NCI-H1930 (cell line): ENCODE measurements at places on chromosomes 5 and 9.

DNA sequence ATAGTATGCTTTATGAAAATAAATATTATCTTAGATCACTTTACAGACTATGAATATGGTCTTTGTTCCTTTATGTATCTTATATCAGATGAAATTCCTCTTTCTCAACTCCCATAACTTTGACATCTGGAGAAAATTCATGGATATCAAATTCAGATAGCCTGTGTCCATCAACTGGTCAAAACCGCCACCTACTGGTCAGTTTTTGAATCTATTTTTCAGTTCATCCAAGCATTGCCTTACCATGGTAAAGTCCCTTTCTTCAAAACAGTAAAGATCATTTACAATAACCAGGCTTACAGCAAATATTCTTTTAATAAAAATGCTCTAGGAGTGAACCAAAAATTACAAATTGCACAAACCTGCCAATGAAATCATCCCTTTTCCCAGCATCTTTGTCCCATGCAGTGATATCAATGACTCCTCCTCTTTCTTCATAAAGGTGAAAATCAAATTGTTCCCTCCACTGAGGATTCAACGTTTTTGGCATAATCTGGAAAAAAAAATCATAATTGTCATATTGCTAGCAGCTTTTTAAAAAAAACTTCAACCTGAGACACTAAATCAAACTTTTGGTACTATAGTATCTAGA lies 290.5 kb downstream of the SLF1 start:
- peak; percentile 9 for DNase-seq

- no peak for DNase-seq
Measured at GRCh38 chr9:104090578-104090977, 3.5 kb upstream of the SMC2 start.

GRCh38 chr9:102587281-102587680 lies 407.9 kb upstream of the CYLC2 start:
- DNase-seq, result peak; percentile 76

GRCh38 chr9:7342736-7343135 lies 456.8 kb downstream of the DMAC1 start:
- no peak for DNase-seq

DNA sequence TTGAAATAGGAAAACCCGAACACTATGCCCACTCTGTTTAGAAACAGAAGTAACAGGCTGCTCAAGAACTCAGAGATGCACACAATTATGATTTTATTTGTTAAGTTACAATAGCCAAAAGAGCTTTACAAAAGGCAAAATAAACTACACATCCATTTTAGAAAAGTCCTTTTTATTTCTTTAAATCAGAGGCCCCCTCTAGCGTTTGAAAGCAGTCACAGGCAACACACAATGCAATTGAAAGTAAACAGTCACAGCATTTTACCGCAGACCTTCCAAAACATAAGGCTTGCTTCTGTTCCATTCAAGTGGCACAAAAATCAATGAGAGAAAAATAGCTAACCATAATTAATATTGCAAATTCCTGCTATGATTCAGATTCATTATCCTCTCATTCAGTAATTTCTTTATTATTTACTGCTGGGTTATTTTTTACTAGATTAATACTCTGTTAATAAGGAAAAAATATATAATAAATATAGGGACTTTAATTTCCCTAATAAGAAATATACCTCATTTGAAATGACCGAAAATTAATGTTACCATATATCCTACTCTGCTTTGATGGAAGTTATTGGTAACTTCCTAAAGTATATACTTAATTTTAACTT lies 78.3 kb downstream of the CEP120 start:
- no peak for DNase-seq

GRCh38 chr9:135186248-135187164 lies 99.0 kb downstream of the OLFM1 start:
- no peak for DNase-seq

DNA sequence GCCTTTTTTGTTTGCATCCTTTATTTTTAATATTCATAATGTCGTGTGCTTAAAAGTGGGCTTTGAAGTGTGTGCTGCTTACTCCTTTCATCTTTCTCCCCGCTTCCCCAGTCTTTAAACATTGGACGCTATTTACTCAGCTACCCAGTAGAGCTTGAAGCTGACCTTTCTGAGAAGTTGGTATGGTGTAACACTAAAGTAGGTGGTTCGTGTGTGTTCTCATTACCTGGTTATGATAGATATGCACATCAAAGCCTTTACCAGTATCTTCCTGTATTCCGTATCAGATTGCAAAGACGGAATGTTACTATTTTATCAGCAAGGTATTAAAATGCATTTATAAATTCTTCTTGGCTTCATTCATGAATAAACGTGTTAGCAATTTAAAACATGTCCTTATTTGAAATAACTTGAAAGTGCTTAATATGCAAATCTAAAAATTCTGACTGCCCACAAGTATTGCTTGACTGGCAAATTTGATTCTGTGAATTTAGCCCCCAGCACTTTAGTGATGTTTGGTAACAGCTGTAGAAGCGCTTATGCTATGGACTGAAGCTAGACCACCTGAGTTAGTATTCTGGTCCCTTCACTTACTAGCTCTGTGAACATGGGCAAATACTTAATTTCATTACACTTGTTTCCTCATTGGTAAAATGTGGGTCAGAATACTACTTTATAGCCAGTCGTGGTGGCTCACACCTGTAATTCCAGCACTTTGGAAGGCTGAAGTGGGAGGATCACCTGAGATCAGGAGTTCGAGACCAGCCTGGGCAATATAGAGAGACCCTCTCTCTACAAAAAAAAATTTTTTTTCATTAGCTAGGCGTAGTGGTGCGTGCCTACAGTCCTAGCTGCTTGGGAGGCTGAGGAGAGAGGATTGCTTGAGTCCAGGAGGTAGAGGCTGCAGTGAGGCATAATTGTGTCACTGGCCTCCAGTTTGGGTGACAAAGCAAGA lies 1.7 kb downstream of the RRAGA start:
- no peak for DNase-seq

DNA sequence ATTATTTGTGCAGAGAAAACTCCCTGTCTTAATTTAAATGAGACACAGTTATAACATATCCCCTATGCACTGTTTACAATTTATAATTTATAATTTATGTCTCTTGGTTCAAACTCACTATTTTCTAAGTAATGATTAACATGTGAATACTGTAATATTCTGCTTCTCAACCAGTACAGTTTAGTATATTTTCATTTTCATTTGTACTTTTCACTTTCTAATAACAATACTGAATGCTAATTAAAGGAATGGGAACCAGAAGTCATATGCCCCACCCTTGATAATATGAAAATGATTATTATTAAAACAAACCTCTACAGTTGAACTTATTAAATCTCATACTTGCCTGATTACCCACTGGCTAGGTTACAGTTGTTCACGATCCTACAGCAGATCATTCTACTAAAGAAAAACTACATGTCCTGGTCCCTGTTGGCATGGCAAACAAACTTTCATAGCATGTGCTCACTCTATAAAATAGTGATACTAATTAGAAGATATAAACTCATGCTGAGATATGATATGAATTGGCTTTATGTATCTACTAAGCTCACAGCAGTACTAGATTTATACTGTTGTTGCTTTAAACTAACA lies 66.4 kb downstream of the POU5F2 start:
- no peak for DNase-seq

GRCh38 chr5:107937204-107937603 lies 266.5 kb upstream of the EFNA5 start:
- DNase-seq, result no peak

GRCh38 chr5:56588636-56589480 lies 226.5 kb upstream of the MAP3K1 start:
- DNase-seq, result no peak

DNA sequence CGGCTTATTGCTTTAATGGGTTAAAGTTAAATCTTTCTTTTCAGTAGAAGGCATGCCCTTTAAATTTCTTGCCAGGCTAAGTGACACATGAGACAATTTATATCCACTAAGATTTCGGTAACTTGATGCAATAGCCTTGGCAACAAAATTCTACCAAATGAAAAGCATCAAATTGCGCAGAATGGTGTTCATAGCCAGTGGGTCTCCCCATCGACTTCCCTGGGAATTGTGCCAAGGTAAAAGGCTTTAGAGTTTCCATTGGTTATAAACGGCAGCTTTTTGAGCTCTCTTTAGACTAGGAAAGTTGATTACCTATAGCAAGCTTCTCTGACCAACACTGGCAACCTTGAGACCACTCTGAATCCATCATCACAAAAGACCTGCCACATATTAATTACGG lies 358.4 kb downstream of the ARRDC3 start:
- DNase-seq, result no peak

DNA sequence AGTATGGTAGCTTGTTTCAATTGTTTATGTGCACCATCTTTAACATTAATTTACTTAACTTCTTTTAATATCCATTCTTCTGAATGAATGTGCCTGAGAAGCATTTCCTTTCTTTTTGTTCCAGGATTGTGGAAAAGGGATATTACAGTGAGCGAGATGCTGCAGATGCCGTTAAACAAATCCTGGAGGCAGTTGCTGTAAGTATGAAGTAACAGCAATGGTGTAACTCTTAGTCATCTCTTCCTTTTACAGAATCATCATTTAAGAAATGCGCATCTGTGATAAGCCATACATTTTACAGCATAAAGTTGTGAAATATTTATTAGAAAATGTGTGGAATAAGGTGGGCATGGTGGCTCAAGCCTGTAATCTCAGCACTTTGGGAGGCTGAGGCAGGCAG lies 117.7 kb downstream of the STARD4 start:
- DNase-seq, result no peak

- DNase-seq, result no peak
Measured at GRCh38 chr5:127561254-127561653, 43.8 kb downstream of the PRRC1 start.

- no peak for DNase-seq
Measured at GRCh38 chr9:138022121-138022741, 144.6 kb downstream of the CACNA1B start.

DNA sequence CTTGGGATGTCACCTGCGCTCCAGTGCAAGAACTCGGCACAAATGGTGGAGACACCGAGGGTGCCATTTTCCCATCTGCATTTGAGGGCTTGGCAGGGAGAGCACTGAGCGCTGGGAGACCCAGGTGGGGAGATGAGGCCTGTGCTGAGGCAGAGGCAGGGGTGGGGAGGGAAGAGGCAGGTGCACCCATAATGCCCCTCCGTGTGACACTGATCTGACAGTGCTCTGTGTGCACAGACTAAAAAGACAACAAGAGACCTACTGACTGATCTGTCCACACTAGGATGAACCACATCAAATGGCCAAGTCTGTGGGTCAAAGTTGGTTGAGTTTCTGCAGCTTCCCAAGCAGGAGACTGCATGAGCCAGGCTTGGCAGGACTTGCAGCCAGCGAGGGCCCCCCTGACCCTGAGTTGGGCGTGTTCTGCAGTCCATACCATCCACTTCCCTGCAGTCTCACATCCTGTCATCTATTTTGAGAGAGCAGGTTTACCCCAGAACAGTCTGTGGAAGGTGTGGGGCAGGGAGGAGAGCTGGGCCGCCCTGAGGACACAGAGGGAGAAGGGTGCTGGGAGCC lies 41.9 kb downstream of the NEK6 start:
- no peak for DNase-seq

- DNase-seq, result no peak
Measured at GRCh38 chr5:424301-425110, 18.5 kb upstream of the EXOC3 start.

DNA sequence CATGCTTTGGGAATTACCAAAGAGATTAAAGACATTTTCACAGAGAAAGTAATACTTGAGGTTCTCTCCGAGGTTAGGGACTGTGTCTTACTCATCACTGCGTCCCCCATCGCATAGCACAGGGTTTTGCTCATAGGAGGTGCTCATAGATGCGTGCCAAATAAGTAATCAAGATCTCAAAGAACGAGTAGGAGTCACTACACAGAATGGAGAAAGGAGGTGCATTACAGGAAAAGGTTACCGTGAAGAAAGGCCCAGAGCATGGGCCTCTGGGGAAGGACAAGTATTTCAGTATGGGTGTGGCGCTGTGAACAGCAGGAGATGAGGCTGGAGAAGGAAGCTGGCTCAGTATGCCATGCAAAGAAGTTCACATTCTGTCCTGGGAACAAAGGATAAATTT lies 182.4 kb downstream of the ACTL7B start:
- no peak for DNase-seq

GRCh38 chr5:159262472-159262858 lies 625 bp upstream of the UBLCP1 start:
- DNase-seq, result no peak

DNA sequence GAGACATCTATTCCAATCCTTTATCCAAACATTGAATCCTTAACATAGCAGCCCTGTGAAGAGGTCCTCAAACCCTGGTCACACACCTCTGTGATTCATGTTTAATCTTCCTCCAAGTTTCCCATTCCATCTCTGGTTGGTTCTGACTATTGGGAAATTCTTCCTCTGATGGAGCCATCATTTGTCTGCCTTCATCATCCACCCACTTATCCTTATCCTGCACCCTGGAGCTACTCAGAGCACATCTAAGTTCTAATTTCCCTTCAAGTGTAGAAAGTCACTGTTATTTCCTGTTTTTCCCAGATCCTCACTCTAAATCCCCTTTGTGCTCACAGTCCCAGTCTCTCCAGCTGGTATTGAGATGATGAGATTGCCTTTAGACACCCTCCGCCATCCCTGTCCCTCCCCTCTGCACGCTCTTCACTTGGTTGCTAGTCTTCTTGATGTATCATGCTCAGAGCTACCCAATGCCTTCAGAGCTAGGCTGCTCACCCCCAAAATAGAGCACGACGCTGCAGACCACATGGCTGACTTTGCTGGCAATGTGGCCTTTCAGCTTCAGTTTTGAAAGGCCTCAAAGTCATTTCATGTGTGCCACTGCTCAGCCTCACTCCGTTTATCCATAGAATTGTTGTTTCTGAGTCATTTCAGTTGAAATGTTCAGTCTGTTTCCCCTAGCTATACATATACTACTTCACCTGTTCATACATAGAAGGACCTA lies 154.3 kb downstream of the PALM2AKAP2 start:
- DNase-seq, result no peak

GRCh38 chr9:83231039-83231438 lies 168.1 kb upstream of the RASEF start:
- DNase-seq, result no peak

DNA sequence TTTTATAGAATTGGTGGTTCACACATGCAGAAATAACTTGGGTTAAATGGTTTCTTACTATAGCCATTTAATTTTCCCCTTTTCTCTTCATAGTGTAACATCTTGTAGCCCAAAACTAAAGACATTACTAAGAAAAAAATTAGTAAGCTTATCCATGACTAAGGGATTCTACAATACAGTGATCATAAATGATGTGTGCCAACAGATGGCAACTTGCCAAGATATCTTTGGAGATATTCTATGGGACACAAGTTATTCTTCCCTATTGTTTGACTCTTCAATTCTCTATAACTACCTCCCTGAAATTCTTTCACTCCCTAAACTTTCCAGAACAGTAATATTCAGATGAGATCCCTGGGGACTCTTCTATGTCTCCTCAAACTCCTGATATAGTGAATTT lies 580.6 kb downstream of the PTPRD start:
- no peak for DNase-seq

GRCh38 chr5:59231221-59231931 lies 648.5 kb downstream of the RAB3C start:
- DNase-seq, result no peak
